Stimulated activated CD8-positive, alpha-beta memory T cell treated with anti-CD3 and anti-CD28 coated beads, Interleukin-7, amount 100 ng/mL, for 1 hour (primary cell): ENCODE measurements at places on chromosomes 11 and 22.

GRCh38 chr22:38067028-38067415, 9.8 kb downstream of the PICK1 start:
- no peak for DNase-seq

- DNase-seq: no peak
These were observed at the start of gene A4GALT for GRCh38 chr22:42720263-42721044. TSS of gene A4GALT (minus strand) at chr22:42720870. CDS start at chr22:42693951, 26,919 bp downstream.

GRCh38 chr11:31764766-31765165, 46.4 kb downstream of the PAX6 start:
- no peak for DNase-seq

- DNase-seq: no peak
These were observed 20.8 kb upstream of the ARRB1 start for GRCh38 chr11:75371949-75372876.

GRCh38 chr22:40960145-40960544, 9.0 kb downstream of the RBX1 start:
- DNase-seq: no peak

GRCh38 chr11:128916681-128917080, 25.5 kb downstream of the KCNJ5 start:
- no peak for DNase-seq

DNA sequence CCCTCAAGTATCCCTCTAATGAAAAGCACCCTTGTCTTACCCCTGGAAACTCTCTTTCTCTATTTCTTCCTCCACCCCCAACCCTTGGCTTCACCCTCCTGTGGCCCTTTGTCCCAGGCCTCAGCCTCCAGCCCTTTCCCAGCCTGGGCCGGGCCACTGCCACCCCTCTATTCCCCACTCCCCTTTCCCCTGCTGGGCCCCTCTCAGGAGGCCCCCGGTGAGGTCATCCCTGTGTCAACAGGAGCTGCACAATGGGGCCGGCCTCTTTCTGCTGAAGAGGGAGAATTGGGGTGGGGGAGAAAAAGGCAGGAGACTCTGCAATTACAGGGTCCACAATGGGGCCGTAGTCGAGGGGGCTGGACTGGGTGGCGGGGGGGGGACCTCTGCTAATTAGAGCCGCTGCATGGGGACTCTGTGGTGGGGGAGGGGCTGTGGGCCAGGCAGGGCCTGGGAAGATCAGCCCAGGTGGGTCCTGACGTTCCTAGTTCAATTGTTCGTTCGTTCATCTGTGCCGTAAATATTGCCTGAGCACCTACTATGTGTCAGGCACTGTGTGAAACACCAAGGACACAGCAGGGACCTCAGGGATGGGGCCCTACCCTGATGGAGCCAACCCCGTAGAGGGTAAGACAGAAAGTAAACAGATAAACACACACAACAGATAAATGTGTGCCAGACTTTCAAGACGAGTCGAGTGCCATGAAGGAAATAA, 18.5 kb upstream of the MPPED1 start:
- DNase-seq: no peak

DNA sequence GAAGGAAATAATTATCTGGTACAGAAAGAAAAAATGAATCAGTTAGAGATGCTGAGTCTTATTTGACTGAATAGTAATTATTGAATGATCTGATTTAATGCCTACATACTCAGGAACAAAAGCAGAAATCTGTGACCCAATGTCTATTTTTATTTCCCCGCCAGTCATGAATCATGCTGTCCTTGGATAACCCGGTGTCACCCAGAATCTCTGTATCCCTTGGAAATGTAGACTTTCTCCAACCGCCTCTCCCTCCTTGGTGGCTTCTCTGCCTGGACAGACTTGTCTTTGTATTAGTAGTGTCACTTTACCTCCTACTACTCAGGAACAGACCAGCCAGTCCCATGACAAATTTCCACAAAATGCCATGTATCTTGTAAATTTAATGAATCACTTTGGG, 173.3 kb upstream of the PDGFD start:
- no peak for DNase-seq

- DNase-seq: no peak
These were observed 12.5 kb downstream of the USH1C start for GRCh38 chr11:17531636-17532113.

DNA sequence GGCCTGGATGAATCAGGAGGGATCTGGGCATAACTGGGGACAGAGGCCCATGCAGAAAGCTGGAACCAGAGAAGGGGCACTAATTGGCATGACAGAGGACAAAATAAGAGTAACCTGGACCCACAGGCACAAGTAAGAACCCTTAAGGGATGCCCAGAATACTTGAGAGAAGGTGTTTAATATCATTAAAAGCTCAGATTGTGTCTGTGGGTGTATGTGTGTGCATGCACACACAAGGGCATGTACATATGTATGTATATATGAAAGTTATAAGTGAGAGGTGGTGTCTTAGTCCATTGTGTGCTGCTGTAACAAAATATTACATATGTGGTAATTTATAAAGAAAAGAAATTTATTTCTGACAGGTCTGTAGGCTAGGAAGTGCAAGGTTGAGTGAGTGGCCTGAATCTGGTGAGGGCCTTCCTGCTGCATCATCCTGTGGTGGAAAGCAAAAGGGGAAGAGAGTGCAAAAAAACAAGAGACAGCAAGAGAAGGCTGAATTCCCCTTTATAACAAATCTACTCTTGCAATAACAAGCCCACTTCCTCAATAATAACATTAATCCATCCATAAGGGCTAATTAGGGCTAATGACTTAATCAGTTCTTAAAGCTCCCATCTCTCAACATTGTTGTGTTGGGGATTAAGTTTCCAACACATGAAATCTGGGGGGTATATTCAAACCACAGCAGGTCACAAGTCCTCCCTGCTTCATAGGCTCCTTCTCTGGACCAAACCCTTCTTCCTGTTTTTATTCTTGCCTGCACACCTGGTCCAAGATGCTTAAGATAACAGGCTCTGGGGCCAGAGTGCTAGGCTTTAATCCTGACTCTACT, 68.3 kb upstream of the POU2AF2 start:
- no peak for DNase-seq

DNA sequence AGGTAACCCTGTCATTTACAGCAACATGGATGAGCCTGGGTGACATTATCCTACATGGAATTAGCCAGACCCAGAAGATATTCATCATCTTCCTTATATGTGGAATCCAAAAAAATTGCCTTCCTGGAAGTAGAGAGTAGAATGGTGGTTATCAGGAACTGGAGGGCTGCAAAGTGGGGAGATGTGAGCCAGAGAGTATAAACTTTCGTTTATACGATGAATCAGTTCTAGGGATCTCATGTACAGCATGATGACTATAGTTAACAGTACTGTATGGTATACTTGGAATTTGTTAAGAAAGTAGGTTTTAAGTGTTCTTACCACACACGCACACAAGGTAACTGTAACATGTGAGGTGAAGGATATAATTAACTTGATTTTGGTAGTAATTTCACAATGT, 79.1 kb downstream of the TBC1D22A start:
- DNase-seq: no peak

GRCh38 chr22:23381661-23382427, 198.2 kb downstream of the IGLL1 start:
- no peak for DNase-seq

- DNase-seq: no peak
These were observed 50.1 kb downstream of the RELT start for GRCh38 chr11:73426219-73426850.

GRCh38 chr22:40391417-40391816, 21.0 kb downstream of the SGSM3 start:
- no peak for DNase-seq
